ENCODE measurements at places on chromosomes 5 and 9.

DNA sequence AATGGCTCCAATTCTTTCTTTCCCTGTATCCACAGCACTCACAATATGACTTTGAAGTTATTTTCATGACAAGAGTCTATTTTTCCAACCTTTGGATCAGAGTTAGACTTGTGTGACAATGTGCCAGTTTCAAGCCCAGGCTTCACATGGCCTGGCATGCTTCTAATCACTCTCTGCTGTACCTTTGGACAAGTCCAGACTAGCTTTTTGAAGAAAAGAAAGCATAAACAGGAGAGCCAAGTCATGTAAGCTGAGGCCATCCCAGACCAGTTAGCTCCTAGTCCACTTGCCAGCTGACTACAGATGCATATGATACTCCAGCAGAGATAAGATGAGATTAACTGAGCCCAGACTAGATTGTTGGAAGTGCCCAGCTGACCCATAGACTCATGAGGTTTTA is 513.6 kb upstream of the C9orf72 start:
- DNase-seq, result no peak

DNA sequence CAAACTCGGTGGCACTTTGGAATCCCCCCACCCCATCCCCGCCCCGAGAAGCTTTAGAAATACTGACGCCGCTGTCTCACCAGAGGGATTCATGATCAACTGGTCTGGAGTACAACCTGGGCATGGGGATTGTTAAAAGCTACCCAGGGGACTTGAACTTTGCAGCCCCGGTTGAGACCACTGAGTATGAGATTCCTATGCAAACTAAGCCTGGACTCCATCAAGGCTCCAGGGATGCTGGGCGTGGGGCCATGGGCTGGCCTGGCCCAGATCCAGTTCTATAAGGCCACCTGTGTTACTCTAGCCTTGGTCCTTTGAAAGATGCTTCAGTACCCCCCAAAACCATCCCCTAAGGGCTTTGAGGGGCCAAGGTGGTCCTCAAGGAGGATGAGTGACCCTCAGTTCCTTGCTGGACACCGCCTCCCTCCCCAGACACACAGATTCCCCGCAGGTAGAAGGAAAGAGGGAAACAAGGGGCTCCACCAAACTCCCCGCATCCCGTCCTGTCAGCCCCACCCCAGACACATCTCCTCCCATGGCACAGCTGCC is 68.5 kb downstream of the MRPL36 start:
- no peak for DNase-seq

DNA sequence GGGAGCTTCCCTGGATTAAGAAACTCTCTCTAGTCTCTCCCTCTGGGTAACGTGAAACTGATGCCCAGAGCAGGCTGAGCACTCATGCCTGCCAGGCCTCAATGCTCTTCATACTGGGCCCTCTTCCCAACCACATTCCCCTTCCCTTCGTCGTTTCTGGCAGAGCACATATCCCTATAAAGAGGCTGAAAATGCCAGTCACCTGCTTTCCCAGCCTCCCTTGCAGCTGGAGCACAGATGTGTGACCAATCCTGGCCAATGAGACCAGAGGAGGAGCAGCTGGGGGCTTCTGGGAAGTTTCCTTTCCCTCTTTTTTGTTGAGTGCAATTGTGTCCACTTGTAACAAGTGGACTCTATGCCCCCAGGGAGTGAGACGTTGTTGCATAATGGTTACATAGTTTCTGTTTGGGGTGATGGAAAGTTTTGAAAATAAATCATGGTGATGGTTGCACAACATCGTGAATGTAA is 30.2 kb upstream of the SMIM23 start:
- DNase-seq, result no peak

DNA sequence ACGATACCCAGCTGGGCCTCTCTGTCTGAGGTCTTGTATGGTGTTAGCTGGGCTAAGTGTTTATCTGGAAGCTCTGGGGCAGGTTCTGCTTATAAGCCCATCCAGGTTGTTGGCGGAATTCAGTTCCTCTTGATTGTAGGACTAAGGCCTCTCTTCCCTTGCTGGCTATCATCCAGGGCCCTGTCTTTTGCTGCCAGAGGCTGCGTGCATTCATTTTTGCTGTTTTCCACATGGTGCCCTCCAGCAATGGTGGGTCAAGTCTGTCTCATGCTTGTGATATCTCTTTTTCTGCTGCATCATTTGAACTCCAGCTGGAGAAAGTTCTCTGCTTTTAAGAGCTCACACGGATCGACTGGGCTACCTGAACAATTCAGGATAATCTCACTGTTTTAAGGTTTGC is 105.7 kb upstream of the ZNF618 start:
- no peak for DNase-seq
